ENCODE measurements at places on chromosomes 13 and 19.

DNA sequence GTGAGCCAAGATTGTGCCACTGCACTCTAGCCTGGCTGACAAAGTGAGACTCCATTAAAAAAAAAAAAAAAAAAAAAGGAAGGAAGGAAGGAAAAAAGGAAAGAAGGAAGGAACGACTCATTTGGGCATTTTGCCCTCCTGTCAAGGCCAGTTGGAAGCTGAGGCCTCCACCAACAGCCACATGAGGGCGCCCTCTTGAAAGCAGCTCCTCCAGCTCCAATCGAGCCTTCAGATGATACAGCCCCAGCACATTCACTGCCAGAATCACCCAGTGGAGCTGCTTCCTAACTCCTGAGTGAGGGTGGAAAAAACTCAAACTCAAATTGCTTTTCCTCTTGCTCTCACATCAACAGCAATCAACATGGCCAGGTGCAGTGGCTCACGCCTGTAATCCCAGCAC, 40.9 kb downstream of the GNG7 start:
- no peak for DNase-seq

DNA sequence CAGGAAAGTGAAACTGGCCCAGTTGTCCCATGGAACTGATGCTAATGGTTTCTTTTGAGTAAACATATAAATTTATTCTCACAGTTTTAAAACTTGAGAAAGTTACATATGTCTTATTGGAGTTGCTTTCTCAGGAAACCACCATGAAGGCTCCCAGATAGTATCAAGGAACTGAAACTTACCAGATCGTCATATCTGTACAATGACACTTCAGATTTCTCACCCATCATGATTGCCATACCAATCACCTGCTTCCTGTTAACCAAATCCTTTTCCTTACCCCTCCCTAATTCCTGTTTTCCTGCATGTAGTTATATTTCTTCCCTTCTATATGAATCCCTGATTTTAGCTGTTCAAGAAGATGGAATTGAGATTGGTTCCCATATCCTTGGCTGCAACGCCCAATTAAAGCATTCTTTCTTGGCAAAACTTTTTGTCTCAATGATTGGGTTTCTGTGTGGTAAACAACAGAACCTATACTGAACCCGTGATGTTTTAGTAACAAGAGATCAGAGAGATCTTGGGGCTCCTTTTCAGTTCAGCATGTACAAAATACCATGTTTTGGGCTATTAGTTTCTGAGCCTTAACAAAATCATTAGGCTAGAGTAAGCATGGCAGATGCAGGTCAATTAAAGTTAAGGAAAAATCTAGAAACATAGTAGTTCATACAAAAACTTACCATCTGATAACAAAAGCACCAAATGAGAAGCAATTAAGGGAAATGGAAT, 781.3 kb upstream of the MIR17HG start:
- DNase-seq, result no peak

DNA sequence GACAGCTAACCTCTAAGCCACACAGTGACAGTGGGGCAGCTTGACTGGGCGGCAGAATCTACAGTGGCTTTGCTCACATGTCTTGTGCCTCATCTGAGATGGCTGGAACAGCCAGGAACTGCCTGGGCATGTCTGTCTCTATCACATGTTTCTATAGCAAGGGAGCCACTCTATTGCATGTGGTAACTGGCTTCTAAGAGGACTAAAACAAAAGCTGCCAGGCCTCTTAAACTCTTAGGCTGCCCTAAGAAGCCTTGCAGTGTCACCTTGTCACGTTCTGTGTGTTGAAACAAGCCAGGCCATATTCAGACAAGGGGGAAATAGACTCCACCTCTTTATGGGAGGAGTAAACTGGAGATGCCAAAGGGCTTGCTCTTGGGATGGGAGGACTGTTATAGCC, 122.9 kb upstream of the MAB21L1 start:
- DNase-seq, result no peak

- no peak for DNase-seq
Observed at GRCh38 chr13:75468098-75468497, 13.9 kb downstream of the TBC1D4 start.

GRCh38 chr13:67107979-67108378, 122.2 kb downstream of the PCDH9 start:
- DNase-seq, result no peak

DNA sequence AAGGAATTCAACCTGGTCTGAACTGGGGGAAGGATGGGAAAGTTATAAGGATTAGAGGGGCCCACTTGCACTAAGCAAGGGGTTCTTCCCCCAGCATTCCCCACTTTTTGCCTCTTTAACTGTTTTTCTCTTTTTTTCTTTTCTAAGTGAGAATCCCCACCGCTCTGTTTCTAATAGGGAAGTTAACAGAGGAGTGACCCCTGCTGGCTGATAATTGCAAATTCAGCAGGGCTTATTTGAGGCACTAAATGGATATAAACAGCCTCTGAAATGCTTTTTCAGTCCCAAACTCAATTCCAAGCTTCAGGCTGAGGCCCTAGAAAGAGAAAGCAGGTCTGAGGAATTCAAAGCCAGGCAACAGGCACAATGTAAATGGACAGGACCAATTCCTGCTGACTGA, 38.2 kb upstream of the CEACAM21 start:
- no peak for DNase-seq

- DNase-seq, result no peak
Observed at GRCh38 chr19:2040647-2041432, 10.2 kb downstream of the MKNK2 start.

- no peak for DNase-seq
Observed at GRCh38 chr19:10927730-10928562, 493 bp downstream of the YIPF2 start.

DNA sequence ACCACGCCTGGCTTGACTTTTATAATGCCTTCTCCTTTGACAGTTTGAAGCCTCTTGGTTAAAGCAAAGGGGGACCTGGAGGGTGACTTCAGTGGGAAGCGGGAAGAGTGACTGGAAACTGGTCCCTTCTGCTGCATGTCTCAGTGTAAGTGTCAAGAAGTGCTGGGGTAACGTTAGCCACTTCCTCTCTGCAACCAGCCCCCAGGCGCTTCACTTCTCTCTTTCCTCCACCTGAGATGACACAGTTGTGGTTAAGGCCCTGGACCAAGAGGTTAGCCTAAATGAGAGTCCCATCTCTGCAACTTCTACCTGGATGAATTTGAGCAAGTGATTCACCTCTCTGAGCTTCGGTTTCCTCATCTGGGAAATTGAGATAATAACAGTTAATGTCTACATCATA, 16.3 kb downstream of the LEUTX start:
- DNase-seq, result no peak

GRCh38 chr13:98468929-98469328, 108.0 kb downstream of the STK24 start:
- DNase-seq, result no peak

DNA sequence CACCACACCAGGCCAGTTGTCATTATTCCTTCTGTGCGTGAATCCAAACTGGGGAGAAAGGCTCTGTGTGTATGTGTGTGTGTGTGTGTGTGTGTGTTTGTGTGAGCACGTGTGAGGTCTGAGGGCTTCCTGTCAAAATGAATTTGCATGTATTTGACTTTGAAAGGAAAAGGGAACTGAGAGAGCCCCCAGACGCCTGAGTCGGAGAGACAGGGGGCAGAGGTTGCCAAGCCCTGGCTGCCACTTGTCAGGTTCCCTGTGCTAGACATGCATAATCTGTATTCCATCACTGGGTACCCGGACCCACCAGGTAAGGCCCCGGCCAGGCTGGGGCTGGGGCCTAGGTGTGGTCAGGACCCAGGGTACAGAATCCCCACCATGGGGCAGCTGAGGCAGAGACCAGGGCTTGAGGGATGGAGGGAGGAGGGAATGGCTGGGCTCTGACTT, at the start of gene CLEC17A:
CLEC17A (plus strand) TSS at position 191 of the 447 bp plus-strand sequence; CDS start at position 268, 77 bp downstream.
- DNase-seq, result no peak

- DNase-seq, result no peak
Observed at GRCh38 chr13:30757026-30757742, 21.8 kb downstream of the ALOX5AP start.

DNA sequence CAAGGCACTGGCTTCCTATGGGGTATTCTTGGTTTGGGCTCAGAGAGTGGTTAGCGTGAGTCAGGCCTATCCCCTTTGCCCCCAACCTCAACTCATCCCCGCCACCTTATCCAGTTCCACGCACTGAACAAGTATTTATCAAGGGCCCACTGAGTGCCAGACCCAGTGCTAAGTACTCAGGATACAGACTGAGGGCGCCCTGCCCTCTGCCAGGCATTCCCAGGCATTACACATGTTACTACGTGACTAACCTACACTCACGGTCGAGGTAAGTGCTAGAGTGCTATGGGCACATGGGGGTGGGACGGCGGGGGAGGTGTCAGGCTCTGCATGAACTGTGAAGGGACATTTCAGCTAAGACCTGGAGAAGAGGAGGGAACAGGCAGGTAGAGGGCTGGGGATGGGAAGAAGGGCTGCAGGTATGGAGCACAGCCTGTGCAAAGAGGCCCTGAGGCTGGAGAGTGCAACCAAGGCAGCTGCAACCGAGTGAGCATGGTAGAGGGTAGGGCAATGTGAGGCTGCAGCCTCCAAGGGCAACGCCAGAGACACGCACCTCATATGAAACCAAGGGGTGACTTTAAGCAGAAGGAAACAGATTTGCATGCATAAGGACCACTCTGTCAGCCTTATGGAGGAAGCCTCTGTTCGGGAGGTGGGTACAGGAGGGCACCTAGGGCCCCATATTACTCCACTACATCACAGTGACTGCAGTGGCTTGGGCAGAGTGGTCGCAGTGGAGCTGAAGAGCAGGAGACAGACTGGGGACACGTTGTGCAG, 22.5 kb downstream of the DHRS12 start:
- DNase-seq, result no peak

DNA sequence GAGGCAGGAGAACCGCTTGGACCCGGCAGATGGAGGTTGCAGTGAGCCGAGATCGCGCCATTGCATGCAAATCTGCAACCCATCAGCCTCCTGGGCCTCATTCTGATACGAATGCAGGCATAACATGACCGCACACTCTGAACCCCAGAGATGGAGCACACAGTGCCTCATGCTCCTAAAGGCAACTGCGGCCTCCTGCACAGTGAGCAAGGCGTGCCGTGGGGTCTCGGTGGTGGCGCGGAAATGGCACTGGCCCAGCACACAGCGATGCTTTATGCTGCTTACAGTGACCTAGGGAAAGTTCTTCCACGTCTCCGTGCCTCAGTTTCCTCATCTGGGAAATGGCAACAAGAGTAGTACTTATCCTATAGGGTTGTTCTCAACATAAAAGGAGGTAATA, 2.0 kb upstream of the C19orf12 start:
- DNase-seq, result no peak

DNA sequence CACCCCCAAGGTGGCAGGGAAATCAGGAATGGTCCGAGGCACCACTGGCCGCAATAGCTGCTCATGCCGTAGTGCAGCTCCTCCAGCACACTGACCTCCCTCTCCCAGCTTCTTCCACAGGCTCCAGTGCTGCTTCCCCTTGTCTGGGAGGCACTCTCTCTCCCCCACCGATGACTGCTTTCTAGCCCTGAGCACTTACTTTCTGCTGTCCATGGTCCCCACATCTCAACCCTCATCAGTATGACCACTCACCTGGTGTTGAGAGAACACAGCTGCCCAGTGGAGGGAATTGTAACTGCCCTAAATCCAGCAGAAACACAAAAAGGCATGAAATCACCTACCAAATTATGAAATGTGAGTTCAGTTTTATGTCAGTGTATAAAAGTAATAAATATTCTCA, 28.9 kb upstream of the TPP2 start:
- DNase-seq, result no peak

DNA sequence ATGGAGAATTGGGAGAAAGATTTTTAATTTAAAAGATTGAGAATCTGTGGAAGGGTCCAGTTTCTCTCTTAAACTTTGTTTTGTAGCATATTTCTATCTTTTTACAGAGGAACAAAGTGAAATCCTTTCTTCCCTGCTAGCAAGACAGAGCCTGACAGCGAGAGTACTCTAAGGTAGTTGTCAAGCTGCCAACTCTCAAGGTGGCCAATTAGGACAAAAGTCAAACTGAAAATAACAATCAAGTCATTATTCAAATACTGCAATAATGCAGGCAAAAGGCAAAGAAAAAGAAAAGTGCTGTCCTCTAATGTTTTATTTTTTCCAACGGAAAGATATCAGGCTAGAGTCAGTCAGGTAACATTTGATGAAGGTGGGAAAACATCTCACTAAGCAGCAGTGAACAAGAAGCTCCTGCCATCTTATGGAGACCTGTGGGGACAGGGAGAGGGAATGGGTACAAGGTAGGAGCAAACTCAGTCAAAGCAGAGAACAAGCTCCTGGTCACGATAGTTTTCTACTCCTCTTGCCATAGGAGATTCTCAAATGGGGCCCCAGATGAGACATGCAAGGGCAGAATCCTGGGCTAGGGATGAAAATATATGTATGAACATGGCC, 801.9 kb upstream of the SLITRK1 start:
- DNase-seq, result no peak

DNA sequence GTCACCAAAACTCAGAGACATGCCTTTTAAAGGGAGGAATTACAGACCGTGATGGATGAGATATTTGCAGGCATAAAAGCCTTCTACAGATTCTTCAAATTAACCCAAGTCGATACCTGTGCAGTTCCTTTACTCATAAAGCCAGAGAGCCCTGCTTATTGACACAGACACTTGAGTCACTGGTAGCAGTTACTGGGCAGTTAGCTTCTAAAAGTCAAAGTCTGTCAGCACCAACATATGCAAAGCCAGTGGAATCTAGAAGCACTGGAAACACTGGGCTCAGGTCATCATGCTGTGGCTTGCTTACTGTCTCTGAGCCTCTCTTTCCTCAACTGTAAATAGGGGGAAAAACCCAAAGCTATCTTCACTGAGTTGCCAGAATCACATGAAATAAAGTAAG, 25.7 kb upstream of the LRCH1 start:
- no peak for DNase-seq

DNA sequence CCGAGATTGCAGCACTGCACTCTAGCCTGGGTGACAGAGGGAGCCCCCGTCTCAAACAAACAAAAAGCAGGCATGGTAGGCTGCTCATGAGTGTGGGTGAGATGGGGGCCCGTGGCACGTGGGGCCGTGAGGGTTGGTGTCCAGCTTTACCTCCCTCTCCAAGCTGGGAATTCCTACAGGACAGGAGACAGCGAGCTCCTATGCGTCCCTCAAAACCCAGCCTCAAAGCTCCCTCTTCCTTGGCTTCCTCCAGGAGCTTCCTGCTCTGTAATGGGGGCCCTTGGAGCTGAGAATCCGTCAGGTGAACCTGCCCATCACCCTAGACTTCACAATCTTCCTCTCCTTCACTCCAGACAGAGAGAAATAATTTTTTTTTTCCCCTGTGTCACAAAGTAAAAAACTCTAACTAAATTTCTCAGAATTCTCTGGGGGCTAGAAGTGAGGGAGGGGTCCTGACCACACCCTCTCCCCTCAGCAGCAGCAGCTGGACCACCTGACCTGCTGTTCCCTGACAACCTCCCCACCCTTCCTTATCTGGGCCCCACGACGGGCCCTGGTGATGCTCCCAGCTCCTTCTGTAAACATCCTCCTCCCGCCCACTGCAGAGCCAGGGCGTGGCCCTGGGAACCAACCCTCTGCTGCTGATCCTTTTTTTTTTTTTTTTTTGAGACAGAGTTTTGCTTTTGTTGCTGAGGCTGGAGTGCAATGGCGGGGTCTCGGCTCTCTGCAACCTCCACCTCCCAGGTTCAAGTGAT, 22.1 kb upstream of the WDR18 start:
- DNase-seq, result no peak
